Mucosa of descending colon (tissue), 3 donors: ENCODE measurements at places on chromosomes 6 and 20. TPM values are rescaled to one million over a fixed set of nuclear protein-coding genes. Genes with fewer than 3 reads are reported as not detected.

Gene TRIM31
- total RNA-seq: 182 TPM

Gene TGM3
- 0.09 TPM for total RNA-seq

Gene NECAB3
- 50.7 TPM for total RNA-seq

Gene CGAS
- total RNA-seq: 5.4 TPM

Gene LKAAEAR1
- total RNA-seq: not detected
